ENCODE measurements at places on chromosomes 6 and 20.

GRCh38 chr20:50277460-50278376 lies 87.1 kb downstream of the CEBPB start:
- no peak for DNase-seq

- no peak for DNase-seq
These were observed 13.8 kb upstream of the EEF1A1 start for GRCh38 chr6:73534628-73535027.

- DNase-seq, result no peak
These were observed 50.4 kb downstream of the PDE7B start for GRCh38 chr6:135901774-135902524.

DNA sequence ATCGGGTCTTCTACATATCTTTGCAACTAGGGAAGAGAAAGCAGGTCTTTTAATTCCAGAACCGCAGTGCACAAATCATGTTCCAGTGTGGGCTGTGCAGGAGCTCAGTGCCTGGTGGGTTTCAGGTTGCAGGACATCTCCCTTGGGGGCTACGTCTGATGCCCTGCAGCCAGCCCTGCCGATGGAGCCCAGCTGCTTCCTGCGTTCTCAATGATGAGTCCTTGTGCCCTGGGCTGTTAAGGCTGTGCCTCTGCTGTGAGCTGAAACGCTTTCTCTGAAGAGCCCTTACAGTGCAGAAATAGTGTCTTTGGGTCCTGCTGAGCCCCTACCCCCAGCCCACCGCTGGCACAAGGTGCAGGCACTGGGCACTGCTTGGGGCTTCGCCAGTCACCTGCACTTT lies 192.9 kb downstream of the SYNDIG1 start:
- DNase-seq, result no peak

DNA sequence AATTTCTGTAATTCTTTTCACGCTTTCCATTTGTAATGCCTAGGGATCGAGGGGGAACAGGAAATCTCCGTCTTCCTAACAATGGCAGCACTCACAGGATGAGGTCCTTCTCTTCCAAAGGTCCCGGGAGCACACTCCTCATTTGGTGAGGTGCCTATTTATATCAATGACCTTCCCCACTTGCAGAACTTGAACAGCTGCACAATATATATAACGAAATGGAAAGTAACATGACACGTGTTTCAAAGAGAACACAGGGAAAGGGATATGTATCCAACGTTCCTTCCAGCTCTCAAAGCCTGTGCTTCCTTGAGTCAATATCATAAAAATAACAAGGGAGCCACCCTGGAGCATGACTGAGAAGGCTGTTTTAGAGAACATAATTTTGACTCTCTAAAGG lies 78.6 kb upstream of the RBM24 start:
- no peak for DNase-seq

DNA sequence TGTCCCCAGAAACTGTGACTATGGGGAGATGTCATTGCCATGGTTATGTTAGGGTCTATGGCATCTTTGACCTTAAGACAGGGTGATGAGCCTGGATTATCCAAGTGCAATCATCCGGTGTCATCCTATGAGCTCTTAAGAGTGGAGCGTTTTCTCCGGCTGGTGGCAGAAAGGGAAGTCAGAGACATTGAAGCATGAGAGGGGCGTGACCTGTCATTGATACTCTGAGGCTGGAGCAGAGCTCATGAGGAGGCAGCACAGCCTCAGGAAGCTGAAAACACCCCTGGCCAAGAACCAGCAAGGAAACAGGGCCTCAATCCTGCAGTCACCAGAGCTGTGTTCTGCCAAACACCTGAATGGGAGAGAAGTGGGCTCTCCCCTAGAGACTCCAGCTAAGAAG lies 59.6 kb downstream of the ANKRD60 start:
- no peak for DNase-seq

Data from HL-60 (cell line).